ENCODE measurements at places on chromosomes 11 and 22.

- no peak for DNase-seq
These were observed 1.7 kb upstream of the TYMP start for GRCh38 chr22:50531546-50531961.

GRCh38 chr22:19114984-19115552 lies 7.1 kb downstream of the DGCR2 start:
- DNase-seq, result no peak

GRCh38 chr11:80473562-80473961 lies 1032.7 kb upstream of the TENM4 start:
- DNase-seq, result no peak

- DNase-seq, result no peak
These were observed 2.4 kb downstream of the MAPK11 start for GRCh38 chr22:50267591-50268390.

- no peak for DNase-seq
These were observed 283.1 kb upstream of the CTSC start for GRCh38 chr11:88620568-88621130.

DNA sequence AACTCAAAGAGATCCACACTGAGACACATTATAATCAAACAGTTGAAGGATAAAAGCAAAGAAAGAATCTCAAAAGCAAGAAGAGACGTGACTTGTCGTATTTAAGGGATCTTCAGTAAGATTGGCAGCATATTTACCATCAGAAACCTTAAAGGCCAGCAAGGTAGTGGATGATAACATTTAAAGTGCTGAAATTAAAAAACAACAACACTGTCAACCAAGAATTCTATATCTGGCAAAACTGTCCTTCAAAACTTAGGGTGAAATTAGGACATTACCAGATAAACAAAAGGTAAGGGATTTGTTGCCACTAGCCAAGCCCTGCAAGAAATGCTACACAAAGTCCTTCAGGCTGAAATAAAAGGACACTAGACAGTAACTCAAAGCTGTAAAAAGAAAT lies 11.0 kb upstream of the MUC5B start:
- no peak for DNase-seq

DNA sequence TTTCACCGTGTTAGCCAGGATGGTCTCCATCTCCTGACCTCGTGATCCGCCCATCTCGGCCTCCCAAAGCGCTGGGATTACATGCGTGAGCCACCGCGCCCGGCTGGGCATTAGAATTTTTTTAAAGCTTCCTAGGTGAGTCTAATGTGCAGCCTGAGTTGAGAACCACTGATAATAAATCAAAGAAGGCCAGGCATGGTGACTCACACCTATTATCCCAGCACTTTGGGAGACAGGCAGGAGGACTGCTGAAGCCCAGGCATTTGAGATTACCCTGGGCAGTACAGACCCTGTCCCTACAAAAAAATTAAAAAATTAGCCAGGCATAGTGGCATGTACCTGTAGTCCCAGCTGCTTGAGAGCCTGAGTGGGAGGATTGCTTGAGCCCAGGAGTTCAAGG lies 13.7 kb downstream of the MEI1 start:
- DNase-seq, result no peak

GRCh38 chr11:113831314-113831713 lies 44.1 kb downstream of the USP28 start:
- DNase-seq, result no peak

- no peak for DNase-seq
These were observed 40.3 kb upstream of the CADM1 start for GRCh38 chr11:115544422-115544948.

DNA sequence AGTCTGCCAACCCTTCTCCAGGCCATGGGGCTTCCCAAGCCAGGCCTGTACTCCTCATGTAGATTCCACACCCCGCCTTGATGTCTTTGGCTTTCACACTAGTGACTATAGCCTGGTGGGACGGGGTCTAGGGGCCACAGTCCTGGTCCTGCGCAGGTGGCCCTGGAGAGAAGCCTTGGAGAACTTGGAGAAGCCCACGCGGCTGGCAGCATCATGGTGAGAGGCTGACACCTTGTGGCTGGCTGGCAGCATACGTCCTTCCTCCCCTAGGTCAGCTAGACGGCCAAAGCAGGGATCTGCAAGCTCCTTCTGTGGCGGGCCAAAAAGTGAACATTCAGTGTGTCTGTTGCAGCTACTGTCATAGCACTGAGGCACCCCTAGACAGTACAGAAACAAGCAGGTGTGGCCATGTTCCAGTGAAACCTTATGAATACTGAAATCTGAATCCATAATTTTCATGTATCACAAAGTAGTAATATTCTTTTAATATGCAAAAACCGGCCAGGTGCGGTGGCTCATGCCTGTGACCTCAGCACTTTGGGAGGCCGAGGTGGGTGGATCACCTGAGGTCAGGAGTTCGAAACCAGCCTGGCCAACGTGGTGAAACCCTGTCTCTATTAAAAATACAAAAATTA lies 42.0 kb downstream of the FAM83F start:
- DNase-seq, result peak; percentile 59

- no peak for DNase-seq
These were observed 137.8 kb downstream of the KIRREL3 start for GRCh38 chr11:126862664-126863243.

DNA sequence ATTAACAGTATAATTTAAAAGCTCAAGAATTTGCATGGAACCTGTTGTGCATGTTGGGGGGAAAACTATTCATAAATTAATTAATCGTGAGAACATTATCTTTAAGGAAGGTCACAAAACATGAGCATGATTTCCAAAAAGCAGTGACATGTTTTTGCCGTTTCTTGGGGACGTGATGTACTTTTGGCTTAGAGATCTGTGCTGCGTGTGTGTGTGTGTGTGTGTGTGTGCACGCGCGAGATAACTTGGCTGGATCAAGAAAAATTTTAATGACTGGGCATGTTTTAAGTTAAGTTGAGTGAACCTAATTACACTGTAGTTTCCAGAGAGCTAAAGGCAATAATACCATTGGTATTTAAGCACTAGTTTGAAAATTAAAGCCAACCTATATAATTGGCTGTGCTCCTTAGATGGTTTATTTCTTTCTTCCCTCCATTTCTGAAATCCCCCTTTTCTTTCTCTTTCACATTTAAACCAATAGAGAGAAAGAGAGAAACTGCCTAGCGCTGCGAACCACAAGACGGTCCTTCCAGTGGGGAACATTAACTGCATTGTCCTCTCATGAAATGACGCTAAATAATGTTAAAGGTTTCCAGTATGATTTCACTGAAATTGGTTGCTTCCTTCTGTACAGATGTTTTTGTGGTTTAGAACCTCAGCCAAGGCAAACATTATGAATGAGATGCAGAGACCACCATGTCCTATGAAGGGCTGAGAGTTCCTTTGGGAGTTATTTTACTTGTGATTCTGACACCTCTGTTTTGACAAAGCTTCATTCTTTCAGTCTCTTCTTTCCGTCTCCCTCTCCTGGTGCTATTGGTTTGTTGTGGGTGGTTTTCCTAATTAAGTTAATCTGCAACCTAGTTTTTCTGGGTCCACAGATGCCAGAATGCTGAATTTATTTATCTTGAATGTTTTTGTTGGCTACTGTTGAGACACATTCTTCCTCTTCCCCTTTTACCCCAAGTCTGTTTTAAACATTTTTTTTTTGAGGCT lies 51.7 kb downstream of the ZBTB16 start:
- no peak for DNase-seq

DNA sequence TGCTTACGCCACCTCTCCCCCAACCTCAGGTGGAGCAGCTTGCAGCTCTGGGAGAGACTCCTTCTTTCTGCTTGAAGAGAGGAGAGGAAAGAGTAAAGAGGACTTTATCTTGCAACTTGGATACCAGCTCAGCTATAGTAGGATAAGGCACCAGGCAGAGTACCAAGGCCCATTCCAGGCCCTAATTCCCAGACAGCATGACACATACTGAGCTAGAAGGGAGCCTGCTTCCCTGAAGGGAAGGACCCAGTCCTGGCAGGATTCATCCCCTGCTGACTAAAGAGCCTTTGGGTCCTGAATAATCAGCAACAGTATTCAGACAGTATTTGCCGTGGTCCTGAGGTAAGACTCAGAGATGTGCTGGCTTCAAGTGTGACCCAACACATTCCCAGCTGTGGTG lies 41.4 kb downstream of the PPME1 start:
- DNase-seq, result no peak

DNA sequence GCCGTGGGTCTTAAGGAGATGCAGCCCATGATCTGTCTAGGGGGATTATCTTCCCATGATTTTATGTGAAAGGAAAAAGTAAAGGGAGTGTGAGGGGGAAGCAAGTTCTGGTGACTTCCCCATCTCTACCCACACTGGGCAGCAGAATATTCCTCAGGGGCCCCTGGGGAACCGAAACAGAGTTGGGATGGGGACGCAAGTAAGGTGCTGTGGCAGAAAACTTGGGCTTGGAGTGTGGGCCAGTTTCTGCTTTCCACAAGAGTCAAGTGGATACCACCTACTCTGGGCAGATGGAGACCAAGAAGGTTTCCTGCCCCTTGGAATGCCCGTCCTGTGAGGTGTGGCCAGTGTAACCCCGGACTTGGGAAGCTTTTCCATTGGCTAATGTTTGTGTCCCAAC lies 64.4 kb downstream of the SGSM3 start:
- DNase-seq, result no peak

- no peak for DNase-seq
These were observed 1.1 kb downstream of the ZBTB44 start for GRCh38 chr11:130313383-130314183.

DNA sequence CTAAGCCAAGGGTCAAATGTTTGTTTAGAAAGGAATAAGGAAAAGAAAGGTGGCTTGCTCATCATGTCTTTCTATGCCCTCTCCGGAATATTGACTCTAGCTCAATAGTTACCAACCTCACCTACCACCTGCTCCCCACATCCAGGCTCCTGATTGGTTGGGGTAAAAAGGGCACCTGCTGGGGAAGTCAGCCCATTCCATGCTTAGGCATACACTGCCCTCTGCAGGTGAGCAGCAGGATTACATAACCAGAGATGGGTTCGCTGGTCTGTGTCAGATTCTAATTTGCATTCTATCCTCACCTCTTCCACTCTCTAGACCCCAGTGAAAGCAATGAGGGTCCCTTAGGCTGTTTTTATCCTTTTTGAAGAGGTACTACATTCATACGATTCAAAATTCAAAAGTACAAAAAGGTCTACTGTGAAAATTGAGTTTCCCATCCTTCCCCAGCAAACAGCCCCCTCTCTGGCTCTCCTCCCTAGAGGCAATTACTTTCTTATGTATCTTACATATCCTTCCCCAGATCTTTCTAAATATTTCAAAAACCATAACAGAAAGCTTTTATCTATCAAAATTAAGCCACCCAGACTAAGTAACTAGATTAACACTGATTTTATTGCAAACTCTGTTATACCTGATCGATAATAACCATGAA lies 98.0 kb upstream of the ASPHD2 start:
- DNase-seq, result peak; percentile 54

GRCh38 chr22:41830174-41830573 lies 2.7 kb upstream of the SREBF2 start:
- DNase-seq, result no peak

DNA sequence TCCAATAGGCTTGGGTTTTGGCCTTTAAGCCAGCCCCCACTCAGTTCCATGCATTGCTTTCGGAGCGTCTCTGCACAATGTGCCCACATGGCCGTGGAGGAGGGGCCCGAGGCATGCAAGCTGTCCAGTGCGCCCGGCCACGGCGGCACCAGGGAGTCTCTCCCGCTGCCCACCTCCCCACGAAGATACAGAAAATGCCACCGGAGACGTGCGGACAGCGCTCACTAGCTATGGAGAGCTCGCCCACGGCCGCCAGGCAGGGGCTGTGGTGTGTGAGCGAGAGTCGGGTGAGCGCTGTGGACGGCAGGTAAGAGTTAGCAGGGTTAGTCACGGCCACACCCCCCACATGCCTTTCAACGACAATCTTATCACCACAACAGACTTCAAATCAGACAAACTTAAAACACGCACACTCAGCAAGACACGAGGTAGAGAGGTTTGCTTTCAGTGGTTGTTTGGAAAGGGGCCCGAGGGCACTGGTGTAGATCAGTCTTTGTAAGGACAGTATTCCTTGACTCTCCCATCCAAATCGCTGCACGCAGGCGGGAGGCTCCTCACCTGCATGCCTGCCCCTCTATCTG lies 18.7 kb upstream of the BID start:
- DNase-seq, result no peak

DNA sequence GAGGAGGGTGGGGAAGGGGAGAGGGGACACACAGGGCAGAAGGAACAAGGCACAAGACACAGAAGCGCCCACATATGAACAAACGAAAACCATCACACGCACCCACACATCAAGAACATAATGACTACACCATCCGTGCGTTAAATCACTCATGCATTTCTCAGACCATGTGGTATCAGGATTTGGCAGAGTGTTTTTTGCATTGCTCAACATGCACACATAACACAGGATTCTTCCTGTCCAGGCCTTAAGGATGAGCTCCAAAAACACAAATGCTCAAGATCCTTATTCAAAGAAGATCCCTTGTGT lies 309.5 kb downstream of the CADM1 start:
- no peak for DNase-seq

- DNase-seq, result no peak
These were observed 657 bp upstream of the MAPK8IP2 start for GRCh38 chr22:50599816-50600455.

DNA sequence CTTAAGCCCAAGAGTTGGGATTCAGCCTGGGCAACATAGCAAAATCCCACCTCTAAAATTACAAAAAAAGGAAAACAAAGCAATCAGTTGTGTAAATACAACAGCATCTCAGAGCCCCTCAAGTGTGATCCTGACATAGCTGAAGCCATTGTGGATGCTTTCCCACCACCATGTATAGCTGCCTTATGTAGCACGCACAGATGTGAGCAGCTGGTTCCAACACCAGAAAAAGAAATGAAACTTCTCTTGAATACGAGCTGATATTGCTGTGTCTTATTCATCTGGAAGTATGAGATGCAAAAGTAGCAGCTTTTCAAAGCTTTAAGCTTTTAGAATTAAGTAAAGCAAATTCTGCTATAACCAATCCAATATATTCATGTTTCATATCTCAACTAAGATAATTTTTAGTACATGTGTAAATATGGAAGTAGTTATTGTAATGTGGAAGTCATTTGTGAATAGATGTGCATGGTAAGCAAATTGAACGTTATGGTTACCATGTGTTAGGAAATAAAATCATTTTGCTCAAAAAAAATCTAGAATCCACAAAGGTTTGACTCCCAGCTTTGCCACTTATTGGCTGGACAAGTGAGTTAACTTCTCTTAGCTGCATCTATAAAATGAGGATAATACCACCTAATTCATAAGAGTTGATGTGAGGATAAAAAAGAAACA lies 63.2 kb downstream of the SGSM3 start:
- no peak for DNase-seq

DNA sequence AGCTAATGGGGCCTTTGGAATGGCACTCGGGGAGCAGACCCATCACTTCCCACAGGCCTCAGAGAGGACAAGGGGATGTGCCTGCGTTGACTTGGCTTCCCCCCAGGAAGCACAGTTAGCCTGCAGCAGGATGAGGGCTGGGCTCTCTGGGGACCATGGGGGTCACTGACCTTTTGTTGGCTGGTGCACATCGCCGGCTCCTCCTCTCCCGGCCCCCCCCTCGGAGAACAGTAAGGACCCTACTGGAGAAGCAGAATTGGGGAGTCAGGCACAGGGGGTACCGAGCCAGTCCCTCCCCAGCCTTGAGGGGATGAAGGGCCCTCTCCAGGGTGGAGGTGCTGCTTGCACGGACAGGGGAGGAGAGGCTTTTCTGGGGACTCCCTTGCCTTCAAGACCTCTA lies 32.8 kb downstream of the NRXN2 start:
- DNase-seq, result no peak

GRCh38 chr11:13207665-13208594 lies 69.7 kb upstream of the BMAL1 start:
- no peak for DNase-seq

GRCh38 chr11:67262731-67263675 lies 3.3 kb upstream of the GRK2 start:
- DNase-seq, result no peak

Data from NCI-H460 (cell line).